ENCODE measurements at places on chromosomes 1 and 21.

DNA sequence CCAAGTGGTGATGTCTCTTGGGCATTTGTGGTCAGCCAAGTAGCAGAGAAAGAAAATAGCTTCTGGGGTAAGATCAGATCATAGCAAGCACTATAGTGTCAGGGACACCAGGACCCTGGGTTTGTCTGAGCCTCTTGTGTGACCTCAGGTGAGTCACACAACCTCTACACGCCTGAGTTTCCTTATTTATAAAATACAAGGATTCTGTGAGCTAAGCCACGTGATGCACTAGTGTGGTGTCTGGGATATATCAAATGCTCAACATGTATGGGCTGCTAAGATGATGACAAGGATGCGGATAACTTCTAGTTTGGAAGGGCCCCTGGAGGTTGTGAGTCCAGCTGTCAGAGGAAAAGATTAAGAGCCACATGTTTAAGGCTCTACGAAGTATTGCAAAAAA lies 24.5 kb upstream of the ZNF436 start:
- DNase-seq, result no peak

DNA sequence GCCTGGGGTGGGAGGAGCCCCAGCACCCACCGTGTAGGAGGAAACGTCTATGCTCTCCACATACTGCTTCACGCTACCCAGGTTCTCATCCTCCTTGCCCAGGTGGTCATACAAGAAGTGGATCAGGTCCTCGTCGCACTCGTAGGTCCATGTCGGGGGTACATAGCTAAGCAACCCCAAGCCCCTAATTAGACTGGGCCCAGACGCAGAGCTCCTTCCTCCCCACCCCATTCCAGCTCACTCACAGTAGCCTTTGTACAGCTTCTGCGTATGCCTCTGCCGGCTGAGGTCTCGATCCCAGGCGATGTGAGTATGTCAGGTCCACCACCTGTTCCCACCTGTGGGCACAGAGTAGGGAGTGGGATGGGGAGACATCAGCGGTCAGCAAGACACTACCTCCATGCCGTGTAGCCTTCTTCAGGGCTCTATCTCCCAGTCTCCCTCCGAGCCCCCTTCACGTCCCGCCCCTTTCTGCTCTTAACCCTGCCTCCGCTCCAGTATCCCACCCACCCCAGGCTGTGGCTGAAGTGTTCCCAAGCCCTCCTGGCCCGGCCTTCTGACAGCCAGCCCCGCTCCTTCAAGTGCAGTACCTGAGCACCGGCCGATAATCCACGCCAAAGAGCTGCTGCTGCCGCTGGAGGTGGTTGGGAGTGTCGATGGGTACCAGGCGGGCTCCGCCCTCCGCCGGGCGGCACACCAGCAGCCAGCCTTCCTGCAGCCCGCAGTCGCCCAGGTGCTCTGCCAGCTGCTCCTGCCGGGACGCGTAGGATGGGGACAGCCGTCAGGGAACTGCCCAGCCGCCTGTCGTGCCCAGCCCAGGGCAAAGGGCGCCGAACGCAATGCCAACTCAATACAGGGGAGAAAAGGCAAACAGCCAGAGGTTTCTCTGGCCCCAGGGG lies 919 bp downstream of the HECTD3 start:
- DNase-seq, result peak; percentile 41

- no peak for DNase-seq
Observed at GRCh38 chr1:54314696-54315095, 91.5 kb downstream of the SSBP3 start.

DNA sequence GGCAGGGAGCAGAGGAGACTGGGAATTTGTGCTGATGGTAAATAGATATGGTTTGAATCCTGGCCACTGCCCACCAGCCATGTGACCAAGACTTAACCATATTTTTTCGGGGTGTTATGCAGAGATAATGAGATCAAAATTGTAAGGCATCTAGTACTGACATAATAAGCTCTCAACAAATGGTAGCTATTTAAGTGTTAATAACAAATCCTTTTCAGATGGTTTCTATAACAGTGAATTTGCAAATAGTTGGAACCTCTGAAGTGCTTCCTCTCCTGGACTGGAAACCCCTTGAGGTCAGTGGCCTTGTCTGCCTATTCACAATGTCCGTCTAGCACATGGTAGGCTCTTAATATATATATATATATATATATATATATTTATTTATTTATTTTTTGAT lies 64.7 kb downstream of the MDM4 start:
- no peak for DNase-seq

- no peak for DNase-seq
Observed at GRCh38 chr1:207112616-207113296, 8.7 kb downstream of the C4BPA start.

DNA sequence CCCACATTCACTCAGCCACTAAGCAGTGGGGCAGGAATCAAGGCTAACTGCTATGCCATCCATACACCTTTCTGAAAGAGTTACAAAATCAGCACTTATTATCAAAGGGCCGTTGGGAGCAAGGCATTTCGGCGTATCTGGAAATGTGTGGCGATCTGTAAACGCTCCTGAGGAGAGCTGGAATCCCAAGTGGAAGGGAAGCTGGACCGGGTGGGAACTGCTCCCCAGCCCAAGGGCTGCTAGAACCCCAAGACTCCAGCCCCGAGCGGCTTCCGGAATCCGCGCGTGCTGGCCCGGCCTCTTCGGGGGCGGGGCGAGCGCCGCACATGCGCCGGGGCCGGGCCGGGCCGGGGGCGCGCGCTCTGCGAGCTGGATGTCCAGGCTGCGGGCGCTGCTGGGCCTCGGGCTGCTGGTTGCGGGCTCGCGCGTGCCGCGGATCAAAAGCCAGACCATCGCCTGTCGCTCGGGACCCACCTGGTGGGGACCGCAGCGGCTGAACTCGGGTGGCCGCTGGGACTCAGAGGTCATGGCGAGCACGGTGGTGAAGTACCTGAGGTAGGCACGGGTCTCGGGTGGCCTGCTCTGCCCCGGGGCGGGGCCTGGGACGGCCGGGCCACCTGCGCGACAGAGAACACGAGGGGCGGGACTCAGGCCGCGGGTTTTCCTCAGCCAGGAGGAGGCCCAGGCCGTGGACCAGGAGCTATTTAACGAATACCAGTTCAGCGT lies at the start of gene NAXE:
Gene NAXE (plus strand): TSS at position 345 of the 726 bp plus-strand sequence. CDS start 29 bp downstream, at position 374.
- DNase-seq, result peak; percentile 82

GRCh38 chr1:6351480-6352137 lies 42.0 kb downstream of the ACOT7 start:
- peak; percentile 36 for DNase-seq

- DNase-seq, result no peak
Observed at GRCh38 chr1:85628791-85629531, 48.4 kb downstream of the CCN1 start.

- DNase-seq, result no peak
Observed at GRCh38 chr1:94803517-94804441, 16.4 kb upstream of the SLC44A3 start.

DNA sequence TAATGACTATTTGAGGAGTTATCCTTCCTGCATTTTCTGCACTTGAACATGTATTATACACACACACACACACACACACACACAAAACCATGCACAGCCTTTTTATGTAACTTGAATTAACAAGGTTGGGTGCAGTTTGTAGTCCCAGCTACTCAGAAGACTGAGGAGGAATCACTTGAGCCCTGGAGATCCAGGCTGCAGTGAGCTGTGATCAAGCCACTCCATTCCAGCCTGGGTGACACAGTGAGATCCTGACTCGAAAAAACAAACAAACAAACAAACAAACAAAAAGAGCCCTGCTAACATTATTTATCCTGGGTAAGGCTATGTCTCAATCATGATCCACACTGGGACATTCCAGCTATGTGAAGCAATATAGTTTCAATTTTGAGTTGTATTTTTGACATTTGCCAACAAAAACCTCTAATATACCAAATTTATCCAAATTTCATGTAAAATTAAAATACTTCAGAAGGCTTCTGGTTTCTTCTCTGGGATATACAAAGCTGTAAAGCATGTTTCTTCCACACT lies 156.8 kb downstream of the NTPCR start:
- DNase-seq, result no peak

DNA sequence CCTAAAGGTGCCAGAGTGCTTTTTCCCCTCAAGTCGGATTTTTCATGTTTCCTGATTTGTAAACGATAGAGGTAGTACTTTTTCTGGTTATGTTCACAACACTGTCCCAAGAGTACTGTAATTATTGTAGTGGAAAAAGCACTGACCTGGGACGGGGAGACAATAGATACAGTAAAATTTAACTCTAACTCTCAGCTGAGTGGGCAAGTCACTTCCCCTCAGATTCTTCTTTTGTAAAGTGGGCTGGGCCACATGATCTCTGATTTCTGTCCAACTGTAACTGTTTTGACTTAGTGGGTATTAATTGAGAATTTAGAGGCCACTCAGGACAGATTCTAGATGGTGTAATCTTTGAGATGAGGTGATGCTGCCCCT lies 19.1 kb downstream of the MARCKSL1 start:
- no peak for DNase-seq

GRCh38 chr21:16125274-16125673 lies 395.5 kb downstream of the USP25 start:
- no peak for DNase-seq

- no peak for DNase-seq
Observed at GRCh38 chr1:189675712-189676244, 801.9 kb downstream of the BRINP3 start.

DNA sequence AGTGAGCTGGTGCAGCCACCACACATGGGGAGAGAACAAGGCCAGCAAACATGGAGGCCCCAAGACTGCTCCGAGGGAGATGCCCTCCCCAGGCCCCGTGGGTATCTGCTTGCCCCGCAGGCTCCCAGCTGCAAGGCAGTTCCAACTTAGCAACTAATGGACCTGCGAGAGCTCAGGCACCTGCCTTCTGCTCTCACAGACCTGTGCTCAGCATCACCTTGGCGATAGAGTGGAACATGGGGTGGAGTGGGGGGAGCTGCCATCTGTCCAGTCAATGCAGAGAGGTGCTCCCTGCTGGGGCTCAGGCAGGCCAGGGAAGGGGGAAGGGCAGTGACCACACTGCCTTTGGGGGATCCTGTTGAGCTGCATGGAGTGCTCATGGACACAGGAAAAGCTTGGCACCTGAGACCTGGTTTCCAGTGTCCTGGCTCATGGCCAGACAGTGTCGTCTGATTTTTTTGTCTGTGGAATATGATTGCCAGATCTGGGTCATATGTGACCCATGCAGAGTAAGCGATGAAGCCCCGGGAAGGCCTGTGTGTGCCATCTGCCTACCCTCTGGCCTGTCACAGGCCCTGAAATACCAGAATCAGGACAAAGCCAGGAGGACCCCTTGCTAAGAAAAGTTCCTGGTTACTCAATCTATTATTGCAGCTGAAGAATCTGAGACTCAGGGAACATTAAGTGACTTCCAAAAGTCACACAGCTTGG lies 39.9 kb upstream of the TENT5C start:
- no peak for DNase-seq

GRCh38 chr1:62436466-62437272 lies at the start of gene USP1:
USP1 (plus strand) TSS chr1:62437049; CDS start chr1:62439868, 2,819 bp downstream.
- peak; percentile 97 for DNase-seq

DNA sequence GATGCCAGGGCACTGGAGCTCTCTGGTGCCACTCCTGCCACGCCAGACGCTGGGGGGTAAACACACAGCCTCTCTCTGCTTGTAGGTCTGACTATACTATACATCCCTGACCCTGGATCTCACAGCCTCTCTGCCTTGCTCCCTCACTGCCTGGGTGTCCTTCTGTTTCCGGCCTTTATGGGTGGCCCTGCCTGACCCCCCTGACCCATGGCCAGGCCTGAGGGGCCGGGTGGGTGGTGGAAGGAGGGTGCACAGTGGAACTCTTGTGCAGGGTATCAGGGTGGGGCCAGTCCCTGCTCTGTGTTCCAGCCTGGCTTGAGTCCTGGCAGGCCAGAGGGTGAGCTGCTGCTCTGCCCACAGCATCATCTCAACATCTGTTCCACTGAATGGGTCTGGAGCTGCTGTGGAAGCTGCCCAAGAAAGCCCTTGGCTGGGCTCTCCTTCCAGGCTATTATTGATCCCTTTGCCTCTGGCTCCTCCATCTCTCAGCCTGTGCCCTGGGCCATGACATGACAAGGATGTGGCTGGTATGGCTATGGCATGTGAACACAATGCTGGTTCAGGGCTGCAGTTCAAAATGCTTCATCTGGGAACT lies 17.2 kb upstream of the SYNC start:
- no peak for DNase-seq

DNA sequence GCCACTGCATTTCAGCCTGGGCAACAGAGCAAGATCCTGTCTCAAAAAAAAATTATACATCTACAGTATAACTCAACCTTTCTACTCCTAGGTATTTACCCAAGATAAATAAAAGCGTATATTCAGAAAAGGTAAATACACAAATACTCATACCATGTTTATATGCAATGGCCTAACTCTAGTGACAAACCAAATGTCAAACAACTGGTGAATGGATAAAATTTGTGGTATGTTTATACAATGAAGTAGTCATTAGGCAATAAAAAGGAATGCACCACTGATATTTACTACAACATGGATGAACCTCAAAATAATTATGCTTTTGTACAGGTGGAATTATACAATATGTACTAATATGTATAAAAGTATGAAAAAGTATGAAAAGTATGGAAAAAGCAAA lies 174.2 kb upstream of the GORAB start:
- DNase-seq, result no peak

GRCh38 chr1:111754984-111755330 lies 744 bp upstream of the DDX20 start:
- DNase-seq, result peak; percentile 57

- no peak for DNase-seq
Observed at GRCh38 chr21:42964546-42965210, 9.7 kb upstream of the PKNOX1 start.

GRCh38 chr21:43287111-43287760 lies 118.4 kb downstream of the CRYAA start:
- no peak for DNase-seq

DNA sequence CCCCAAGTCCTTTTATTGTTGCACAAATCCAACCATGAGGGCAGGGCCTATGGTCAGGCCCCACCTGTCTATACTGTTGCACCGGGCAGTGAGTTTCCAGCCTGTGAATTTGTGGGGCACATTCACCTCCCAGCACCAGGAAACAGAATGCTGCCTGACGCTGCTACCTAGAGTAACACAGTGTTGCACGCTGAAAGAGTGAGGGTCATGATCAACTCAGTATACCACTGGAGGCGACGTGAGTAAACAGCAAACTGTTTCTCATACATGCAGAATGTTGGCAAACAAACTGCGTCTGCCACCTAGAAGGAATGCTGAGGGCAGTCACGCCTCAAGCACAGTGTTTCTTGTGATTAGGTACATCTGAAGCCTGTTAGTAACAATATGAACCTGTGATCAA lies 13.4 kb upstream of the LRRC47 start:
- no peak for DNase-seq

DNA sequence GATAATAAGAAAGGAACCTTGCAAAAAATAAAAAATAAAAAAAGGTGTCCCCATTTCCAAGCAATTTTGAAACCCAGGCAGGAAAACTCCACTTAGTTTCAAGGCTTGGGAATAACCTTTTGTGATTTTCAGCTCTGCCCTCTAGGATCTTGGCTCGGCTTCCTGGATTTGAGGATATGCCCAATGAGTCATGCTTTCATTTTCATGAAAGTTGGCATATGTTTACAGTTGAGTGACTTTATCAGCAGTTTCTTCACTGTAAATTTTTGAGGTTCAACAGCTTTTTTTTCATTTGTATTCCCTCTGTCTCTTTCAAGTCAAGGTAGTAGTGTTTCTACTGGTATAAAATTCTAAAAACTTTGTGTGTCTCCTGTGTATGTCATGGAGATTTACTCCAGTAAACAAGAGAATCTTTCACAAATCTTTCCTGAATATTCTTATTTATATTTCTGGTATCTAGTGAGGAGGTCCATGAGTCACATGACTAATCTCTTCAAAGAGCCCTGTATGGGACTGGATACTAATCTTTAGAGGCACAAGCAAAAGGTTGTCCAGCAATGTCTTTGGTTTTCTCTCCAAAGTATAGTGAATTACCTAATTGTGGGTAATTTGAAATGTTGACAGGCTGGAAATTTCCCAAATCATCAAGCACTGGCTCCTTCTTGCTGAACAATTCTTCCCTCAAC lies 335.3 kb downstream of the BRINP2 start:
- DNase-seq, result peak; percentile 54

Data from RWPE1 (cell line).